CD4-positive, alpha-beta T cell treated with Interleukin-1 beta for 1 hour (primary cell): ENCODE measurements at places on chromosomes 13 and 19.

GRCh38 chr19:4267101-4267900, 11.8 kb upstream of the SHD start:
- DNase-seq = peak; percentile 49

- DNase-seq = peak; percentile 61
These were observed 3.0 kb downstream of the ZC3H4 start for GRCh38 chr19:47110521-47111005.

- no peak for DNase-seq
These were observed 95.8 kb downstream of the WASF3 start for GRCh38 chr13:26653310-26653709.

- DNase-seq = peak; percentile 53
These were observed 69.7 kb upstream of the C1QTNF9B start for GRCh38 chr13:23966691-23967615.

- DNase-seq = no peak
These were observed 30.7 kb downstream of the ZNF844 start for GRCh38 chr19:12095111-12095790.

- no peak for DNase-seq
These were observed 15.7 kb downstream of the MOB3A start for GRCh38 chr19:2080336-2080988.

GRCh38 chr13:107211073-107211472, 643.1 kb upstream of the ARGLU1 start:
- DNase-seq = peak; percentile 3

- DNase-seq = no peak
These were observed 7.8 kb downstream of the HNRNPM start for GRCh38 chr19:8452446-8453123.
